ENCODE measurements at places on chromosomes 4 and X.
A peak's percentile ranks its signal among the peaks of the same experiment; 100 is the strongest.

GRCh38 chr4:2787230-2788100 is 5.4 kb upstream of the SH3BP2 start:
- DNase-seq, result peak; percentile 69

DNA sequence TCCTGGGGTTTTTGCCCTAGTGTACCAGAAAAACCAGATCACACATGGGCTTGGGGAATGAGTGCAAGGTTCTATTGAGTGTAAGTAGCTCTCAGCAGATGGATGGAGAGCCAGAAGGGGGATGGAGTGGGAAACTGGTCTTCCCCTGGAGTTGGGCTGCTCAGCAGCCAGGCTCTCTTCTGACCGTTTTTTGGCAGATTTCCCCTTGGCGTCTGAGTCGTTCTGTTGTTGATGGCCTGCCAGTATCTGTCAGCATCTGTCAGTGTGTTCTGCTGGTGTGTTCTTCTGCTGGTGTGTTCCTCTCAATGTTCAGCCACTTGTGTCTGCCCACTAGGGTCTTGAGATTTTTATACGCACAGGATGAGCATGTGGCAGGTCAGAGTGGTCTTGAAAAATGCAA is 633.9 kb upstream of the CPEB2 start:
- DNase-seq, result no peak

GRCh38 chr4:123876671-123877101 is 480.1 kb downstream of the SPRY1 start:
- DNase-seq, result no peak

GRCh38 chr4:106627051-106627450 is 258.5 kb upstream of the GIMD1 start:
- no peak for DNase-seq
